Lower lobe of right lung (tissue), 2 donors: ENCODE measurements at places on chromosomes 3 and 15.

DNA sequence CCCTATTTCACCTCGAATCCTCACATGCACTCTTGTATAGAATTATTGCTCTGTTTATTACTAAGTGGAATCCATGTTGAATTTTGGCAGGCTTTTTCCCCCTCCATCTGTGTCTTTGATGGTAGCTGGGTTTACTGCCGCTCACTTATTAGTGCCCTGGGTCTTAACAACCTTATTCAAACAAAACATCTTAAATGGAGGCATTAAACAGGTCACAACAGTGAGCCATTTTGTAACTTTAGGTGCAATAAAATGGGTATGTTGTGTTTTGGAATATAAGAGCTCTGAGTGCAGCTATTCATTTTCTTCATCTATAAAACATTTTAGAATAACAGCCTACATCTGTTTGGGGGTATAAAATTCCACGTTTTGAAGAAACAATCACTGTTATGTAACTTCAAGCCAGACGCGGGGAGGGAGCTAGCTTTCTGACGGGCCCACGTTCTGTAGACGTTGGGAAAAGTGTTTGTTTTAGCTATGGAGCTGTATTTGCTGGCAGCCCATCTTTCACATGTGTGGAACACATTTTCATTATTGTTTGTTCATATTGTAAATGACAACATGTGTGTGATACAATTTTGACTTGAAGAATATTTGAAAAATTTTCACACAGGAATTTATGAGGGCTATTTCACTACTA, 122.0 kb downstream of the SLC25A26 start:
- no peak for DNase-seq

DNA sequence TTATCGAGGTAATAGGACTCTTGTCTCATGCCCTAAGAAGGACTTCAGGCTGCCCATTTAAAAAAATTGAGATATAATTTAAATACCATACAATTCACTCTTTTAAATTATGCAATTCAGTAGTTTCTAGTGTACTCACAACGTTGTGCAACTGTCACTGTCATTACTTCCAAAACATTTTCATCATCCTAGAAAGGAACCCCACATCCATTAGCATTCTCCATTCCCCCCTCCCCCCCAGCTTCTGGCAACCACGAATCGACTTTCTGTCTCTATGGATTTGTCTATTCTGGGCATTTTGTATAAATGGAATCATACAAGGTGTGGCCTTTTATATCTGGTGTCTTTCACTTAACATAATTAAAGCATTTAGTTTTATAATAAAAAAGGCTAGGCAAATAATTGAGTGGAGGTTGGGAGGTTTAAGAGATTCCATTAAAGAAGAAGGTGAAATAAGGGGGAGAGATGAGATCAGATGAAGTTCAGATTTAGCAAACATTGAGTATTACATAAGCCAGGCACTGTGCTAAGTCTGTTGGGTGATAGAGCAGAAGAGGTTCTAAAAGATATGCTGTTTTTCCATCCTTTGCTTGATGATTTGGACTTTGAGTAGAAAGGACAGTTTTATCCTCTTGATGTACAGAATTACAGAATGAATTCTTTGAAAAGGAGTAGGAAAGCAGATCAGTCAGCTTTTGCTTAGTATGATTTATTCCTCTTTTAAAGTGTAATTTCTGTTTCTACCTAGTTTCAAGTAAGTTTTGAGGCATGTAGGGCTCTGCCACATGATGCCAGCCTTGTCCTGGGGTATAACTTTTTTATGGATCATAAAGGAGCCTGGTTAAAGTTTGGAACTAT, 36.3 kb downstream of the UBE2E2 start:
- no peak for DNase-seq

DNA sequence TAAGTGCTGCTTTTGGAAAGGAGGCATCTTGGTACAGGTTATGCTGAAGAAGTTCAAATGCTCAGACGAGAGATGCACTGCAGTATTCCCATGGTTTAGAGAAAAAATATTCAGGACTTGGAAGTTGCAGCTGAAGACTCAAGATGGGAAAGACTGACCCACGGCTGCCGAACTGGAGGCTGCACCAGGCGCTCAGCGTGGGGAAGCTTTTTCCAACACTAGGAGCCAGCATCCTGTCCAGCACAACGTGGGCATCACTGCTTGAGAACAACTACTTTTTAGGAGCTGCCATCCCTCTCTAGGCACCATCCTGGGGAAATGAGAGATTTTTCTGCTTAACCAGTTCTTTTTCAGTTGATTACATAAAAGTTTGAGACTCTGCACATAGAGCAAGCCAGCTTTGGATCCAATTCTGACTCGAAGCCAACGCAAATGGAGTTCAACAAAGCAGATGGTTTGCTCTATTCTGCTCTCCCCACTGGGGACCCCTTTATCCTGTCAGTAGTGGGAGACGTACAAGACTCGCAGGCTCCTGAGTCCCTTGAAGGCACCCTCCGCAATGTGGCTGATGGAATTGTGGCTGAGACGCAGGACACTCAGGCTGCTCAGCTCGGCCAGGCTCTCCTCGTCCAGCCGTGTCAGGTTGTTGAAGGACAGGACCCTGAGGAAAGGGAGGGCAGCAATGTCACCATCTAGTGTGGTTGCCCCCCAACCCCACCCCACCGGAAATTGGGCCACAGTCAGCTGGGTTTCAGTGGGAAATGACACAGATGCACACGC, 93.8 kb downstream of the LRIG1 start:
- DNase-seq = no peak

DNA sequence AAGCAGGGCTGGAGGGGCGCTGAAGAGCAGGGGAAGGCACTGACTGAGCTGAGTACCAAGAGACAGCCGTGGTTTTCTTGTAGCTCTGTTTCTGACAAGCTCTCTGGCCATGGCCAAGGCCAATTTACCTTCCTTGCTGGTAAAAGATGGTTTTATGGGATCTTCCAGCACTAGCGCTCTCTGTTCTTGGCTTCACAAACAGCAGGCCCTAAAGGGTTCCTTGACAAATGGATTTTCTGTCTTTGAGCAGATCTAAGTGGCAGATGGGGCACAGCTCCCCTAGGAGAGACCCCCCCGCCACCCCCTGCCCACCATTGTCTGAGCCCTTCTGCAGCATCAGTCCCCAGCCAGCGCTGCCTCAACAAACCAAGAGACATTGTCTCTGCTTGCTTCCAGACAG, 66.6 kb downstream of the GAP43 start:
- no peak for DNase-seq

DNA sequence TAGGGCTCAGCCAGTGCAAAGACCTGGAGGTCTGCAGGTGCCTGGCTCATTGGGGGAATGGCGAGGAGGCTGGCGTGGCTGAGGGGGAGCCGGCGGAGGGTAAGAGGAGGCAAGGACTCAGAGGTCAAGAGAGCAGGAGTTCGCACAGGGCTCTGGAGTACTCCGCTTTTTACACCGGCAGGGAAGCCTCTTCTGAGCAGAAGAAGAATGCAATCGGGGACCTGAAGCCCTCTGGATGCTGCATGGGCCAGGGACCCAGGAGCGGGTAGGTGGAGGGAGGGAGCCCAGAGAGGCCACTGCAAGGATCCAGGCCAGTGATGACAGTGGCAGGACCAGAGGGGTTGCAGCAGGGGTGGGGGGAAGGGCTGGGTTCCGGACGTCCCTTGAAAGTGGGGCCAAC, 70.4 kb upstream of the TAMM41 start:
- no peak for DNase-seq

DNA sequence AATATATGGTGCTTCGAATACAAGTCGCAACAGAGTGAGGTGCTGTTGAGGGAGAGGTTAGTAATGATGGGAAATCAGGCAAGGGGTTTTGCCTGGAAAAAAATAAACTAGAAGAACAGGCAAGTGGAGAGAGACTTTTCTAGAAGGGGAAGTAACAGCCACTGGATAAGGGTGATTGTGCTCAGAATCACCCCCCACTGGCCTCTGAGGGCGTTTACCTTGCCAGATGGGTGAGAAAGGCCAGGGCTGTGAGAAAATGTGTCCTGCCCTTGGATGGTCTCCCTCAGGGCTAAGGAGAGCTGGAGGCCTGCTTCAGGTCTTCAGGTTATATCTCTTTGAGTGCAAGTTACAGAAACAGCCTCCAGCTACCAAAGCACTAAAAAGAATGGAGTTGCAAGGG, 151.8 kb downstream of the MEX3B start:
- no peak for DNase-seq

- no peak for DNase-seq
Measured at GRCh38 chr3:39506863-39507262, 39.4 kb downstream of the MOBP start.

GRCh38 chr15:54707805-54708752, 488.7 kb downstream of the RSL24D1 start:
- DNase-seq = no peak

DNA sequence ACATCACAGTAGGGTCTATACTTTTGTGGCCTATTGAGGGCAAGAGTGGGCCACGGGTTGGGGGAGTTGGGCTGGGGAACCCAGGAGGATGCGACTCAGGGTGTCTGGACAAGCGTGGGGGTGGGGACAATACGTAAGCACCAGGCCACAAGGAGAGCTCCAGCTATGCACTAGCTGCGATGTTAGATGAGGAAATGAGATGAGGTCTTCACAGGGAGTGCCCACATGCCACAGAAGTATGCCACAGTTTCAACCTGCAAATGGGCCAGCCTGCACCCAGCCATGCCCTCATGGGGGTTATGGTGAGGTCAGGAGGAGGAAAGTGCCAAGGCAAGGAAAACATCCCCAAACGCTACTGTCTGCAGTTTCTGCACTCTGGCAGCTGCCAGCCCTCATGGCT, 30.5 kb downstream of the CACNA2D2 start:
- DNase-seq = no peak

GRCh38 chr15:36901012-36901411, 199.3 kb downstream of the MEIS2 start:
- no peak for DNase-seq

GRCh38 chr3:71589132-71589531, 5.6 kb upstream of the FOXP1 start:
- DNase-seq = no peak

DNA sequence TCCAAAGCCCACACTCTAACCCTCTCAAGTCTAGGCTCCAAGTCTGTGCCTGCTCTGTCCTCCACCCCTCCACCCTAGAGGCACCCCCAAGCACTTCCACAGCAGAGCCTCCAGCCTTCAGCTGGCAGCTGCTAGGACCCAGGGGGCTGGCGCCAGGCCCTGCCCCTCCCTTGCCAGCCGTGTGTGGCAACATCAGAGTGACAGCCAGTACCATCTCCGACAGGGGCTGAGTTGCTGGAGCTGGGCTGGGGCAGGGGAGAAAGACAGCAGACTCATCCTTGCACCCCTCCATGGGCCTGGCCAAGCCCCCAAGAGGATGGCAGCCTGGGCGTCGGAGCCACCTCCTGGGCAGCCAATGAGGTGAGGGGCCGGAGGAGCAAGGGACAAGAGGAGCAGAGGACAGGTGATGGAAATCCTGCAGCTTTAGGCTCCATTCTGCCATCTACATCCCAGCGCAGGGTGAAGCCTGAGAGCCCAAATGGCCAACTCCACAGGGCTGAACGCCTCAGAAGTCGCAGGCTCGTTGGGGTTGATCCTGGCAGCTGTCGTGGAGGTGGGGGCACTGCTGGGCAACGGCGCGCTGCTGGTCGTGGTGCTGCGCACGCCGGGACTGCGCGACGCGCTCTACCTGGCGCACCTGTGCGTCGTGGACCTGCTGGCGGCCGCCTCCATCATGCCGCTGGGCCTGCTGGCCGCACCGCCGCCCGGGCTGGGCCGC, at the start of gene GPR62:
Gene GPR62 (plus strand): TSS at position 207 of the 718 bp plus-strand sequence. CDS start 272 bp downstream, at position 479.
- DNase-seq = no peak

GRCh38 chr15:71708741-71709140, 101.6 kb upstream of the NR2E3 start:
- DNase-seq = no peak

DNA sequence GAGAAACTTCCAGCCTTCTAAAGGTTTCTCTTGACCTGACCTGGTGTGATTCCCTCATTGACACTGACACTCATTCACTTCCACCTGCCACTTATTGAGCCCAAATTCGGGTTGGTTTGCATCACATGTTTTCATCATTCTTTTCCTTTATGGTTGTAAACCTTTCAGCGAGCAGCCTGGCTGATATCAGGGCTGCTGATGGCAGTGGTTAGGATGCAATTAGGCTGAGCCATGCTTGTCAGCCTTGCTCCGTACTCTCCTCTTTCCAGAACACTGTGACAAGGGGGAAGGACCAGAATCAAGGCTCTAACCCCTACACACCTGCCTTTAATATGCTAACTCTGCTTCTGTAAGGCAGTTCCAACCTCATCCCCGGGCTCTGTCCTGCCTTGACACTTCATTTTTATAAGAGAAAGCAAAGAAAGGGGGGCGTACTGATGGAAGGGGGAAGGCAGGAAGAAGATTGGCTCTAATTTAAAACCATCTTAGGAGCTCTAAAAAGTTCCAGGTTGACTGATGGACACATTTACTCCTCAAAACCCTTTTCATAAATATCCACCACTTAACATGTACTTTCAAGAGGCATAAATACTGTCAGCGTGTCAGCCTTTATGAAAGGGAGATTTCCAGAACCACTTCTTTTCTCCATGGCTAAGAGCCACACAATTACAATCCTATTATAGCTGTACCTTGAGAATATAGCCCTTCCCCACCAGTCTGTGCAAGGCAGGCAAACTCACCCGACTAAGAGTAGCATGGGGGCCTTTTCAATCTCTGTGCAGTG, 5.7 kb downstream of the NMNAT3 start:
- DNase-seq = no peak

- no peak for DNase-seq
Measured at GRCh38 chr3:46491089-46492070, 6.4 kb upstream of the RTP3 start.

GRCh38 chr15:71060983-71061382, 54.3 kb upstream of the THSD4 start:
- no peak for DNase-seq

DNA sequence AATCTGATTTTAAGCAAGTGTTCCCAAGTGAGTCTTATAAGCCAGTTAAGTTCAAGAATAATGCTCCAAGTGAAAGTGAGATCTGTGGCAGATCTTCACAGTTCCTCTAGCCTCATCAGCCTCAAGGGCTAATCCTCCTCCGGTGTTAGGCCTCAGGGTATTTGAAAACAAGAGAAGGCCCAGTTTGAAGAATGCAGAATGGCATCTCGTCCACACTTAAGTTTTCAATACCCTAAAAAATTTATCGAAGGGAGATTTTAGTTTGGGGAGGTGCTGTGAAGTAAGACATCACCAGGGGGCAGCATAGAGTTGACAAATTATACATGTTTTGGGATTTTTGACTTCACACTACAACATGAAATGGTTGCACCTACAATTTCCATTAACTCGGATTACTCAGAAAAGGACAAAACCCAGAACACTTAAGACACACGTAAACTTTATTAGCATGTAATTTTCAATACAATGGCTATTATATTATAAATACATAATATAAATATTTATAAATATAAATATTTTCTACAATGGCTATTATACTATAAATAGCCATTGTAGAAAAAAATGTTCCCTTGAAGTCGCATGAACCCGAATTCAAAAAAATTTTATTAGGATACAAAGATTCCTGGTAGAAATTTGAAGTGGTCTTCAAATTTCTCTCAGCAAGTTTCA, 2.3 kb upstream of the TMEM266 start:
- DNase-seq = no peak

- DNase-seq = no peak
Measured at GRCh38 chr3:125194061-125194848, 18.3 kb downstream of the SLC12A8 start.

- no peak for DNase-seq
Measured at GRCh38 chr3:134651347-134652041, 672 bp upstream of the KY start.

- DNase-seq = no peak
Measured at GRCh38 chr15:72368325-72368724, 7.5 kb downstream of the HEXA start.

- DNase-seq = no peak
Measured at GRCh38 chr15:49278751-49279150, 108.7 kb downstream of the GALK2 start.

GRCh38 chr3:41213588-41213987, 14.3 kb downstream of the CTNNB1 start:
- DNase-seq = no peak
